ENCODE measurements at places on chromosomes 1 and 21.

DNA sequence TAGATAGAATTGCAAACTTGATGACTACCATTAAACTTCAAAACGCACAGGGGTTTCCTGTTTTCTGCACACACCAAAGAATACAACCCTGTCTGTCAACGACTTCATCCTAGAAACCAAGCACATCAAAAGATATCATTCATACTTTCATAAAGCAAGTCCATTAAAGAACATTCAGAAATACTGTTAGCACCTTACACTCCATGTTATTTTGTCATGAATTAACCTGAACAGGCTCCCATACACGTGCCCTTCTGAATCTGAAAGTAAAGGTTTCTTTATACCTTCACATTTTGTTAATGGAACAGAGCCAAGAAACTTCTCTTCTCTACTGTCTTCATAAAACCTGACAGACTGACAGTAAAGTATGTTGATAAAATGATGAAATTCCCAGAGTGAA is 46.1 kb downstream of the PUM1 start:
- DNase-seq = no peak

DNA sequence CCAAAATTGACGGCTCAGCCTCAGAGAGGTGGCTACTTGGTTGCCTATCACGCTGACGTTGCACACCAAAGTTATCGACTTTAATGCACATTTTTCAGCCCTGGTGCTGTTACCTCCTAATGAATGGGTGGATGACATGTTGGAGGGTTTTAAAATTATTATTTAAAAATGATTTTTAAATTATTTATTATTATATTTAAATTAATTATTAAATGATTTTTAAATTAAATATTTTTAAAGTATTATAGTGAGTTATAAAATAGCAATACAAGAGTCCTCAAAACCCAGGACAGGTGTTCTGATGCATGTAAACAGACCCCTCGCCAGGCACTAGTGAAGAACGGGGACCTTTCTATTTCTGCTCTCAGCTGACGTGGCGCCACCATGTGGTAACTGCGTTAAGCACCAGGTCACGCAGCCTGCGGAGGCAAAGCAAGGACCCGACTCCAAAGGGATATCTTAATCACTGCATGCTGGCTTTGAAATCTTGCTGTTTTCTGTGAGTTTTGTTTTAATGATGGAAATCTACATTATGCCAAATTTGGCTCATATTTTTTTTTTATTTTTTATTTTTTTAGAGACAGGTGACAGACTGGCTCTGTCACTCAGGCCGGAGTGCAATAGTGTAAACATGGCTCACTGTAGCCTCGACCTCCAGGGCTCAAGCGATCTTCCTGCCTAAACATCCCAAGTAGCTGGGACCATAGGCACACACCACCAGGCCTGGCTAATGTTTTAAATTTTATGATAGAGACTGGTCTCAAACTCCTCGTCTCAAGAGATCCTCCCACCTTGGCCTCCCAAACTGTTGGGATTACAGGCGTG is 22.6 kb downstream of the CASP9 start:
- no peak for DNase-seq

- no peak for DNase-seq
Observed at GRCh38 chr1:33042831-33043230, 6.1 kb upstream of the AK2 start.

GRCh38 chr1:212973899-212974298 is 23.6 kb downstream of the VASH2 start:
- DNase-seq = no peak

GRCh38 chr1:42932442-42932941 is 26.2 kb downstream of the SLC2A1 start:
- DNase-seq = no peak

DNA sequence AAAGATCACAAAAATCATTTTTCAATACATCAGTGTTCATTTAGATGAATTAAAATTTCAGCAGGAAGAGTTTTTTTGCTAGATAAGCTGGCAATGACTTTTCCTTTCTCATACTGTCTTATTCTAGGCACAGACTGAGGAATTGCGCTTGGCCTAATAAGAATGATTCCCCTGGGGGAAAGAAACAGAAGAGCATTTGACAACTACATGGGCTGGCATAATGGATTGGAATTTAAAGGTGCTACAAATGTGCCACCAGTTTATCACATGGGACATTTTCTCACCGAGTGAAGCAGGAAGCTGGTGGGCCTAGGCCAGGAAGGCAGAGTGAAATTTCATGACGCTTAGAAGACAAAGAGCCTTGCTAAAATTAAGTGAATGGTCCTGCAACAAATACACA is 39.3 kb downstream of the CDKN2C start:
- DNase-seq = no peak

- no peak for DNase-seq
Observed at GRCh38 chr1:41776891-41777441, 141.8 kb downstream of the HIVEP3 start.

DNA sequence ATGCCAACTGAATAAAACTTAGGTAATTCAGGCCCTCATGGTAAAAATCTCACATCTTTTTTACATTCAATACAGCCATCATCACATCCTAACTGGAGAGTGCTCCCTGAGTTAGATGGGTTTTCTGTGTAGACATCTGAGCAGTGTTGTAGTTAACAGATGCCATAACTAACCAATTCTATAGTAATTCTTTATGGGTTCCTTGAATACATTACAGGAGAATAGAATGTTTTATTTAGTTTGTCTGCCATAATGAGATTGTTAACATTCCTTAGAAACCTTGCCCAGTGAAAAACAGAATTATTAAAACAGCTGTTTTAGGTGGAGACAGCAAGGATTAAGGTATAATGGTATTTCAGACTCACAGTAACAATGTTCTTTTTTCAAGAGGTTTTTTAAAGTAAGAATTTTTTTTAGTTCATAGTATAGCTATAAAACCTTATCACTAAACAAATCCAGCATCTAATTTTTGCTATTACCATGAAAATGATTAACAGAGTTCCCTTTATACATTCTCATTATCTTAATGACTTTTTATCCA is 95.3 kb downstream of the ATP5PO start:
- DNase-seq = no peak

DNA sequence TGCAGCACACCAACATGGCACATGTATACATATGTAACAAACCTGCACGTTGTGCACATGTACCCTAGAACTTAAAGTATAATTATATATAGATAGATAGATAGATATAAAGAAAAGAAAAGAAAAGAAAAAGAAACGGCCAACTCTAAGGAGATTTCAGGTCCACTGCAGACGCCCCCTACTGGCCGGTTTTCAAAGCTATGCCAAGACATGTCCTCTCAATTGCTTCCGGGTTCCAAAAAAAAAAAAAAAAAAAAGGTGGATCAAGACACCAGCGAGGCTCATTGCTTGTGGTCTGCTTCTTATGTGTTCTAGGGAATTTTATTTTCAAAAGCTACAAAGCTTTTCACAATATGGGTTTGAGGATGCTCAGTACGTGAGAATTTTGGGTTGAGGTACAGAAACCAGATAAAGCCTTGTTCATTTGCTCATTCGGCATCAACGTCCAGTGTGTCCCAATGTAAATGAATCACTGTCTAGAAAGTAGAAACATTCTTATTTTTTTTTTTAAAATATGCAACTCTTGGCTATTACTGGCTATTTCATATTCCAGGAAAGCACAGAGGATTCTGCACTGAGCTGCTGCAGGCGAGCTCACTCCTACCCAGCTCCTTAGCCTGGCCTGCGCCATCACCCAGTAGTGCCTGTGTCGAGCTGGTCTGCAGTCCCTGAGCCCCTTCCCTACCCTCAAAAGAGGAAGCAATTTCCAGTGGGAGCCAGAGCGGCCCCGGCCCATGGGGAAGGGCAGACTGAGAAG is 643.0 kb downstream of the KIF26B start:
- no peak for DNase-seq

GRCh38 chr1:57222801-57223200 is 201.1 kb downstream of the DAB1 start:
- DNase-seq = no peak

GRCh38 chr1:21508580-21509350 is 458 bp upstream of the ALPL start:
- no peak for DNase-seq

- no peak for DNase-seq
Observed at GRCh38 chr1:20896826-20897225, 109.7 kb upstream of the HP1BP3 start.

DNA sequence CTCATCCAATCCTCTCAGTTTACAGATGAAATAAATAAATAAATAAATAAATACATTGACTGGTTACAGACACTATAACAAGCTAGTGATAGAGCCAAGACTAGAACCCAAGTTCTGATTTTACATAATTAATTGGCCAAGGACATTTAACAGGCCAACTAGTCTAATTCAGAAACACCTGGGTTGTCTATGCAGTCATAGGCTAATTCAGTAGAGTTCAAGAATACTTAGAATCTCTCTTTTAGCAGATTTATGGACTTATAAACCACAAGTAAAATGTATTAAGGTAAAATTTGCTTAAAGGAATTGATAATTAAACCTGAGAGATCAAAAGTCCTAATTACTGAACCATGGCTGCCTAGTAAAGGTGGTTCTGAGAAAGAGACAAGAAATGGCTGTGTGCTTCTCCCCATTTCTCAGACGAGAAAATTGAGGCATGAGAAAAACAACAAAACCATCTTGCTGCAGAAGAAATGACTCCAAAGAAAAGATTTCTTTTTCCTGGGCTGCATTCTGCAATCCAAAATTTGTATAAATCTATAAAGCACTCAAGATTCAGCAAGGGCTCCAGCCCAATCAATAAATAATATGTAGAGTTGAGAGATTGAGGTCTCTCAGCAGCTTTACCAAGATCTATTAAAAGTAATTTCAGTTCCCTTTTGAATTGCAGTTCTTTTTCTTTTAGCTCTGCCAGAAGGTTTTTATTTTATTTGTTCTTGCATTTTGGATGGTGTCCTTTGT is 98.3 kb downstream of the DUSP10 start:
- DNase-seq = no peak

DNA sequence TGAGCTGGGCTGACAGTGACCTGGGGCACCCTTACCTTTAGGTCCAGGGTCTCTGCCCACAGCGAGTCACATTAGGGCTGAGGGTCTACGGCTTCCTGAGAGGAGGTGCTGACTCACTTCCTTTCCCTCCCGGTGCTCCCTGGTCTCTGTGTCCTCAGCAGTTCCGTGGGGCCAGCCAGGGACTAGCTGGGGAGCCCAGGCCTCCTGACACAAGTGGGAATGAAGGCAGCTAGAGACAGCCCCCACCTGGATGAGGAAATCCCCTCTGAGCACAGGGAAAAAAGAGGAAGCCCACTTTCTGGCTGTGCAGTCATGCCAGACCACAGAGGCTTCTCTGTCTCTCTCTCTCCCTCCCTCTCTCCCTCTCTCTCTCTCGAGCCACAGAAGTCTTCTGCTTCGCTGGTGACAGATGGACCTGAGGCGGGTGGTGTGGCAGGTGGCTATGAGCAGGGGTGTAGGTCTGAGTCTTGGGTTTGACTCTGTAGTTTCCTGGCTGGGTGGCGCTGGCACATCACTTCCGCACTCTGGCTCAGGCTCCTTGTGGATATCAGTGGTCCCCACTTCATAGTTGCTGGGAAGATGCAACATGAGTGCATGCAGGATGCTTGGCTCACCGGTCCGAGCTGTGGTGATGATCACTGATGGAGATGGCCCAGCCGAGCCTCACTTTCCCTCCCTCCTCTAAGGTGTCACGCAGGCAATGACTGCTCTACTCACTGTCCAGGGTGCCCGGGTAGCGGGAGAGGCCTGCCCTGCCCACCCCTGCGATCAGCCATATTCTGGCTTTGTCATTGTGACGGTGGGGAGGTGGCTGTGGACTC is 3.5 kb downstream of the SLC66A1 start:
- DNase-seq = no peak

DNA sequence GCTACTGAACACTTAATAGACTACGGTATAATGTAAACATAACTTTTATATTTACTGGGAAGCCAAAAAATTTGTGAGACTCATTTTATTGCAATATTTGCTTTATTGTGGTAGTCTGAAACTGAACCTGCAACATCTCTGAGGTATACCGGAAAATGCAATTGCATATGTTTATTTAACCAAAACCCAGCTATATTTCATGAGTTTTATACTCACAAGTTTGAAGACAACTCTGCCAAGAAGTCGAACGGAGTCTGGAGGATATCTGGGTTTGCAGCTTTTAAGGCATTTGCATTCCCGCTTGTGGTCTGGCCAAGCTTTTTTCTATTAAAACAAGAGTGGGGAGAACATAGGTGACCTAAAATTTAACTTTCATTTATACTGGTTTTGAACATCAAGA is 171.9 kb downstream of the SMYD3 start:
- DNase-seq = no peak

GRCh38 chr1:42730002-42730401 is 10.0 kb downstream of the CLDN19 start:
- no peak for DNase-seq

GRCh38 chr1:66752000-66752592 is at the start of gene DYNLT5:
TSS of gene DYNLT5 (plus strand) at chr1:66752459. CDS start at chr1:66754659, 2,200 bp downstream.
- no peak for DNase-seq

DNA sequence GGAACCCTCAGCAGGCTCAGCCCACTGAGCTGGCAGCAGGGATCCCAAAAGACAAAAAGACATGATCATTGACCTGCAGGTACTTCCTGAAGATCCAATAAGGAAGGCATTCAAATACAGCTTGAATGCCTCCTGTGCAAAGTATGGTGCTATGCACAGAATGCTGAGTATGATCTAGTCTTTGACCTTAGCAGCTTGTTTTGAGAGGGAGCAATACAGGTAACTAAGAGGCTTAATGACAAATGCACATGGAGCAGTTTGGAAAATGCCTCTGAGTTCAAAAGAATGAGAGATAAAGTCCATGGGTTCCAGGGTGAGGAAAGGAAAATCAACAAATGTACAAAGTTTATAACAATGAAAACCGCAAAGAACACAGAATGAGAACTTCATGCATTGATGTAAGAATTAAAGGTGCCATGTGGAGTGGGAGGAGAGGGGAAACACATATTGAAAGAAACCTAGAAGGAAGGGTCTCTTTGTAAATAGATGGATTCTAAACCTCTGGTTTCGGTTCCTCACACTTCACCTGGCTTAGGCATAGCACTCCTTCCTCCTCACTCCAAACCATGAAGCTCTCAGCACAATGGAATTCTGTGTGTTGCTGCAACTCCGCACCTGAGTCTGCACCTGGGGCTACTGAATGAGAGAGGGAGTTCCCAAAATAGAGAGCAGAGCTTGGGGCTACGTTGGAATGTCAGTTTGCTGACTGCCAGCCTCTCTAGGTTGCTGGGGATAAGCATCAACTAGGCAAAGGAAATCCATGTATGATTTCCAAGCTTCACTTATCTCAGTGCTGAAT is 77.6 kb downstream of the PLXNA2 start:
- no peak for DNase-seq

GRCh38 chr1:87292684-87293493 is 35.8 kb upstream of the LMO4 start:
- DNase-seq = peak; percentile 37

- no peak for DNase-seq
Observed at GRCh38 chr1:27006683-27007082, 6.0 kb downstream of the TENT5B start.

- DNase-seq = no peak
Observed at GRCh38 chr1:186337554-186337953, 37.5 kb downstream of the TPR start.

Measured in fibroblast of skin of left biceps (primary cell).